ENCODE measurements at places on chromosomes 5 and 9.

DNA sequence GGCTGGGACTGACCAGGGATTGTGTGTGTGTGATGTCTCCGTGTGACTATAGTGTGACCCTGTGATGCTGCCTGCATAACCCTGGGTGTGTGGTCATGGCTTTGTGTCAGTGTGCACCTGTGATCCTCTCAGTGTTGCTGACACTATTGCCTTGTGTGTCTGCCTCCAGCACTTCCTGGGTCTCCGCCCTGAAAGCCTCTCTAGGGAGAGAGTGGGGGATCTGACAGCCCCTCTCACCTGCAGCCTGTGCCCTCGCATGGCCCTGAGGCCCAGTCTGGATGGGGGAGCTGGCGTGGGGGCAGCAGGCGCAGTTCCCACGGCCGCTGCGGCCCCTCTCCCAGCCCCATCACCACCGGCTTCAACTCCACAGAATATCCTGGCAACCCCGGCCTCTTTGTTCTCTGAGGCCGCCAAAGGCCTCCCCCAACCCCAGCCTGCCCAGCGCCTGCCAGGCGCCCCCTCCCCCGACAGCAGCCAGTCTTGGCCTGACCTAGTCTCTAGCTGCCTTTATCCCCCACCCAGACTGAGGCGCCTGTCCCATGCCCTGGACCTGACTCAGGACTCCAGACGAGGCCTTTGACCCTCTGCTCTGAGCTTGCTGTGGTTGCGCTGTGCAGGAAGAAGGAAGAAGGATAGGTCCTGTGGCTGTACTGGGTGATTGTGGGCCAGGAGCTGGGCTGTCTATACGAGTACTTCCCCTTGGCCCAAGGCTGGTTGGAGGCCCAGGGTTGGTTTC, 38.7 kb downstream of the CXXC5 start:
- no peak for DNase-seq

- DNase-seq: no peak
Observed at GRCh38 chr5:124444147-124444775, 302.2 kb downstream of the ZNF608 start.

DNA sequence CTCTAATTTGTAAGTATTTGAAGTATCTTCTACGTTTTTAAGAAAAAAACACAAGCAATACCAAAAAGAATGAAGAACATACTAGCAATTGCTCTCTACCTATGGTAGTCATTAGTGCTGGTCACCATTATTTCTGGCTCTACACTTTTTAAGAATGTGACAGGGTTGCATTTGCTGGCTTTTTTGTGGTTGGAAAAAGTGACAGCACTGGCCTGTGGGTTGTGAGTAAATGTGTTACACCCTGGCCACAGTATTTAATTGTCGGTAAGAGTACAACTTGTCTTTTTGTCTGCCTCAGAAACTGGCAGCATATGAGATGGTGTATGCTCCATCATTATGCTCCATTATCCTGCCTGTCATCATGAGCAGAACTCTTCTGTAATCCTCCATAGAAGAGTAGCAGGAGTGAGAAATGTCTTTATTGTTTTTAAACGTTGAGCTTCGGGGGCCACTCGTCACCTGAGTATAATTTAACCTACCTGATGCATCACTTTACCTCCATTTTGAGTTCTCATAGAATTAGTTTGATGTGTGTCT, 449.8 kb downstream of the ISL1 start:
- DNase-seq: no peak

GRCh38 chr5:120600639-120601038, 136.5 kb downstream of the PRR16 start:
- DNase-seq: no peak

- DNase-seq: no peak
Observed at GRCh38 chr5:96141749-96142148, 180.1 kb upstream of the ELL2 start.

DNA sequence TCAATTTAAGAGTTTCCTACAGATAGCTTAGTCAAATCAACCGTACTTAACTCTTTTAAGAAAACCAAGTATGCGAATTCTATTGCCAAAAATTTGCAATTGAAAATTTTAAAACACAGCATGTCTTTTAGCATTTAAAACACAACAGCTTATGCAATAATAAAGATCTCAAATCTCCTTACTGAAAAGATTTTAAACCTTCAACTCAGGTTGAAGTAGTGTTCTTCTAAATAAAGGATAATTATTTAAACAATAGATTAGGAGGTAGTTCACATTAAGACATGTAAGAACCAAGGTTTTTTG, 5.5 kb downstream of the NR3C1 start:
- DNase-seq: no peak

DNA sequence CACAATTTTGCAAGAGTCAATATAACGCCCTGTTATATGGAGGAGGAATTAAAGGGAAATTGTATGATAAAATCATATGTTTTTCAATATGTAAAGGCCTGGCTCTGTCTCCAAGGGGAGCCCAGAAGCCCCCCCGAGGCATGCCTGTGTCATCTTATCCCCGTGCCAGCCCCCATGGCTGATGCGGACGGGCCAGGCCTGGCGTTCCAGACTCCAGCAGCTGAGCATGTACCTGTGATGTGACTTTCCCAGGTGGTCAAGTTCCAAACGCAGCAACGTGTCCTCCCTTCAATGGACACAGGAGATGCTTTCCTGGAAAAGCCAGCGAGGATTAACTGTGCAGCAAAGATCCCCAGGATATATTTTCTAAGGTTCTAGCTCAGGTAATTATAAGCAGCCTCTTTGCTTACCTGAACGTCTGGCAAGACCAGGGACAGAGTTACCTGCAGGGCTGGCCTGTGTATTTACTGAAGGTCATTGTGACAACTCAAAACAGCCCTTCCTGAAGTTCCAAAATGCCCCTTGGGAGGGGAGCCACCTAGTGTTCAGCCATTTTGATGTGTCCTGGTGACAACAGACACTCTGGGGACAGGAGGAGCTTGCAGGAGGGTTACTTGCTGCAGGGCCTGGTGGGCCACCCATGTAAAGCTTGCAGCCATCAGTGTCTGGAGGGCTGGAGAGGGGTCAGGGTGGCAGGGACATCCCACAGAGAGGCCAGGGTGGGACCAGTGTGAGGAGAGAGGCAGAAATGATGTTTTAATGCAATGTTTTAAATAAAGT, 53.3 kb upstream of the RNU6ATAC start:
- DNase-seq: no peak

GRCh38 chr5:138890644-138891043, 15.5 kb upstream of the LRRTM2 start:
- no peak for DNase-seq

DNA sequence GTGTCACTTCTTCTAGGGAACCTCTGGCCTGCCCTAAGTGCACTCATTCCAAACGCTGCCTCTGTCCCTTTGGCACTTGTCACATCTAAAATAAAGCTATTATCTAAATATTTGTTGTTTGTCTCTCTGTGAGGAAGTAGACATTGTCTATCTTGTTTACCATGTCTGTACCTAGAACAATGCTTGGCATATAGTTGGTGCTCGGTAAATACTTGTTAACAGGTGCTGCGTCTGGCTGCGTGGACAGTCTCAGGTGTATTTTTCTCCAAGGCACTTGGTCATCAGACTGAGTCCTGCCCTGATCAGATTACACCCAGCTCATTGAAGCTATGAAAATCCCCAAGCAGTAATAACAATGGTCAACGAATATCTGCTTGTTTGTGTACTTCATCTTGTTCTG, 174.9 kb upstream of the SMIM23 start:
- no peak for DNase-seq

GRCh38 chr9:134825025-134825424, 55.6 kb upstream of the FCN2 start:
- DNase-seq: no peak

DNA sequence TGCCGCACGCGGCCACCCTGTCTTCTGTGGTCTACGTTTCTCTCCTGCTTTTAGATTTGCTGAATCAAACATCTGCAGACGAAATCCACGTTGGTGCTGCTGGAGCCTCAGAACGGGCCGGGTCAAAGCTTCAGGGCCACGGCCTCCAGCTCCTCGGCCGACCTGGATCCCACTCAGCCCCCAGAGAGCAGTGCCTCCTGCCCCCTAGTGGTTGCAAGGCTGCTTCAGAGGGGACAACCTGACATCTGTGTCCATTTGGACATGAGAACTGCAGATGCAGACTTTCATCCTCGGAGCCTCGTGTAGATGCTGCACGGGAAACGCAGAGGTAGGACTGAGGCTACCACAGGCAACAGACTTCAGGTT, 23.0 kb upstream of the SLC6A3 start:
- DNase-seq: peak; percentile 28

GRCh38 chr9:134560654-134561053, 80.9 kb upstream of the COL5A1 start:
- no peak for DNase-seq

DNA sequence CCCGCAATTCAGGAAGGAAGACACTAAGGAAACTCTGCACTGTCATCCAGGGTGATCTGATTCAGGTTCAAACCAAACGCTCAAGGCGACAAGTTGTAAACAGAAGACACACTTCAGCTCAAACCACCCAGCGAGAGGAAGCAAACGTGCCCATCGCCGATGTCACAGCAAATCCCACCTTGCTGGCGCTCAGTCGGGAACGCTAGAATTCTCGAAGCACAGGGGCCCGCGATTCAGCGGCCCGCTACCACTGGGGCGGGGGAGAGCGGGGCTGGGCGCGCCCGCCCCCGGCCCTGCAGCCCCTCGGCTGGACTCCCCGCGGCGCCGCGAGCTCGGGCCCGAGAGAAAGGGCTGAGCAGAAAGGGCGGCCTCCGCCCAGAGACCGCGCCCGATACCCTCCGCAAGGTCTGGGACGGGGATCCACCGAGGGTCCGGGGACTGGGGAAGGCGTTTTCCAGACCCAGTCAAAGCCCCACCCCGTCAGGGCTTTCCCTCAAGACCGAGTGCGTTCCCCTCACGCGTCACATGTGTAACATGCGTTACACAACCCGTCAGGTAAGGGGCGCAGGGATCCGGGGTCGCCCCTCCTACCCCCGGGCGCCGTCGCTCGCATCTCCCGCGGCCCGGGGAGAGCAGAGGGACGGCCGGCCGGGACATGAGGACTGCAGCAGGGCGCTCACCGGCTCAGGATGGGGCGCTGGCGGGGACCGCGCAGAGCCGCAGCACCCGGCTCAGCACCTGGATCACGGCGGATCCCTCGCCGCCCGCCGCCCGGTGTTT, 469 bp downstream of the AGTPBP1 start:
- no peak for DNase-seq

GRCh38 chr5:151448038-151448985, 909 bp downstream of the SLC36A1 start:
- no peak for DNase-seq

DNA sequence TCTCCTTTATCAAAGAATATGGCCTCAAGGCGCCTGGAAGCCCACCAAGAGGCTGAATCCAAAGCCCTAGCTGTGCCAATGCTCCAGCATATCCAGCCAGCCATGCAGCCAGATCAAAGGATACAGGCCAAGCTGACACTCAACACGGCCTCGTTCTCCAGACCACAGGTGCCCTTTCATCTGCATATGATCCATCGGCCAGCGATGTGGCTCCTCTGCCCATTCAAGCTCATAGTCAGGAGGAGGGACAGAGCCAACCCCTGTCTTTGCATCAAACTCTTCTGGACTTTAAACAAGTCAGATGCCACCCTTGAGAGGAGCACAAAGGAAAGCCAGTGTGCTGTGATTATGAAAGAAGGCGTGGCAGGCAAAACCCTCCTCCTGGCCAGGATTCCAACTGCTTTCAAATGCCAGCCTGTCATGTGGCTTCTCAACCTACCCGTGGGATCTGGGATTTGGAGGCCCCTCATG, 42.5 kb downstream of the ADAM19 start:
- no peak for DNase-seq

- DNase-seq: no peak
Observed at GRCh38 chr5:115439639-115440038, 104.9 kb downstream of the FEM1C start.

- no peak for DNase-seq
Observed at GRCh38 chr5:178382754-178383164, 150.2 kb upstream of the PHYKPL start.

GRCh38 chr9:97320080-97320642, 12.7 kb downstream of the CCDC180 start:
- DNase-seq: no peak

GRCh38 chr5:142600611-142601358, 85.1 kb downstream of the FGF1 start:
- no peak for DNase-seq

DNA sequence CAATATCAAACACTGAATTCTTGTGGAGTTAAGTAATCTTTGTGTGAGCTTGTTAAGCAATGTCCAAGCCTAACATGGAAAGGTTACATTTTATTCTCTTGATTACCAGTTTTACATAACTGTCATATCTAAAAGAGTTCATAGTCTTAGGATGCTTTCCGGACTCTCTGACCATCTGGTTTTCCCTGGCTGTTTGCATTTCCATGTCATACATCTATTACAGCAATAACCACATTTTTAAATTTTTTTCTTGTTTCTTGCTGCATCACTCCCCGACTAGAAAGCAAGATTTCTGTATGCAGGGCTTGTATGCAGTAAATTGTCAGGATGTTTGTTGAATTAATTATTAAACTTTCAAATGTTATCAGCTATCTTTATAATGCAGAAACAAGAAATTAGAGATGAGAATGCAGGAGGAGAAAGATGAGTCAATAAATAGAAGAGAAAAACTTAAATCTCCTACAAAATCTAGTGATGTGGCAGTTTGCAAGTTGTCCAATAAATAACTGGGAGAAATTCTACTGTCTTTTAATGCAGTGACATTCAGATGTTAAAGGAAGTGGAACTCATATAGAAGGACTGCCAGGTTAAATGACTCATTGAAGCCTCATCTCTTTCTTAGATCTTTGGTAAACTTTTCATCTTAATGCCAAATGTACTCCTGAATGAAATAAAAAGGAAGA, 179.6 kb upstream of the SGCD start:
- no peak for DNase-seq

DNA sequence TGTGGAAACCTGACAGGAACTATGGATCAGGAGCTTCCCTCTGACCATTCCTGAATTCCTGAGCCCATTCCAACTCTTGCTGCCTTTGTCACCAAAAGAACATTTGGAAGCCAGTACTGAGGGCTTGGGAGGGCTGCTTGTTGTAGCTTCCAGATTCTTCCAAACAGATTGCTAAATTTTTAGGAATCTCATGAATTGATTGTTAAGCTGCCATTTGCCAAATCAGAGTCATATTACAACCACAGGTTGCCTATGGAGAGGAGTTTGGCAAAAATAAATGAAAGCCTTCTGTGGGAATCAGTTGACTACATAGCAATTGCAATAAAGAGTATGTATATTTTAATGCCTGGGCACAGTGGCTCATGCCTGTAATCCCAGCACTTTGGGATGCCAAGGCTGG, 39.2 kb upstream of the SLC28A3 start:
- DNase-seq: no peak

DNA sequence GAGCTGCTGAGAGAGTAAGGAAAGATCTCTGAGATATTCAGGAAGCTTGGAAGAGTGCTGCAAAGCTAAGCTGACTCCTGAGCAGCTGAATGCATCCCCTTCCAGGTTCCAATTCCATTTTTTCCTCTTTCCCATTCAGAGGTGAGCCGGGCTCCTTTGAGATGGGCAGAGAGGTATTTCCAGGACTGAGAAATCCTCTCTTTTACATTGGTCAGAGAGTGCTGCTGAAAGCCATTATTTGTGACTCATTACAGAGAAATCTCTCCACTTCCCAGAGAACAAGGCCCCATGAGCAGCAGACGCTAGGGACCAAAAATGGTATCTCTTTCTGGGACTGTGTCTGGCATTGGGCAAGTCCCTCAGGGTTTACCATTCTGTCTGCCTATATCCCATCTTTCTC, 3.7 kb downstream of the MCTP1 start:
- DNase-seq: no peak

GRCh38 chr9:19108038-19108437, 5.3 kb upstream of the HAUS6 start:
- no peak for DNase-seq

Data from activated naive CD8-positive, alpha-beta T cell treated with anti-CD3 and anti-CD28 coated beads, Interleukin-2, amount 10 ng/mL, durations not matched to agents 7 days and 5 days (primary cell).